CD14-positive monocyte (primary cell): ENCODE measurements at places on chromosomes 16 and 17. TPM values are rescaled to one million over a fixed set of nuclear protein-coding genes. Genes with fewer than 3 reads are reported as not detected.

GRCh38 chr17:31509805-31510177, 118.3 kb downstream of the RAB11FIP4 start:
- H3K27me3 ChIP-seq: no peaks in the 10 kb centered on the region
- peaks cover 27% of the 10 kb centered on the region for H3K4me1 ChIP-seq
- H3K27ac ChIP-seq: no peak overlapping the region
- no peaks in the 10 kb centered on the region for H3K36me3 ChIP-seq
- H3K4me3 ChIP-seq: no peak overlapping the region
- DNase-seq: no peak

RPH3AL gene
- polyA plus RNA-seq: 0.71 TPM

DNA sequence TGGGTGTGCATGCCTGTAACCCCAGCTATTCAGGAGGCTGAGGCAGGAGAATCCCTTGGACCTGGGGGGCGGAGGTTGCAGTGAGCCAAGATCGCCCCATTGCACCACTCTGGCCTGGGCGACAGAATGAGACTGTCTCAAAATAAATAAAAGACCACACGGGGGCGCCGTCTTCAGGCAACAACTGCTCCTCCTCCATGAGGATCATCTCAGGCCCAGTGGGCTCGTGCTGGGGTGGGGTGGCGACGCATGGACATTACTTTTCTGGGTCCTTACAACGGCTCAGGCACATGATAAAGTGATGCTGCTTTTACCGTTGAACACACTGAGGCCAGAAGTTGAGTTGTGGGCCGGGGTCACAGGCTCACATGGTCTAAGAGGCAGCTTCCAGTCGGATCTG, 56.2 kb downstream of the PRMT7 start:
- DNase-seq: no peak
- no peak overlapping the region for H3K4me3 ChIP-seq
- no peaks in the 10 kb centered on the region for H3K27me3 ChIP-seq

- no peak overlapping the region for H3K4me3 ChIP-seq
- H3K4me1 ChIP-seq: peaks cover 73% of the 10 kb centered on the region
- peaks cover 7% of the 10 kb centered on the region for H3K36me3 ChIP-seq
- peak overlapping the region; percentile 97 for H3K27ac ChIP-seq
Observed at GRCh38 chr16:87954826-87955225, 3.6 kb downstream of the BANP start.

- DNase-seq: peak; percentile 12
- no peaks in the 10 kb centered on the region for H3K27me3 ChIP-seq
- H3K4me1 ChIP-seq: peaks cover 23% of the 10 kb centered on the region
- H3K36me3 ChIP-seq: peaks cover 7% of the 10 kb centered on the region
- H3K27ac ChIP-seq: peak overlapping the region; percentile 87
- peak overlapping the region; percentile 57 for H3K4me3 ChIP-seq
Observed at GRCh38 chr17:59105852-59106462, 723 bp downstream of the TRIM37 start.

FOXF1 gene
- polyA plus RNA-seq: not detected

DNA sequence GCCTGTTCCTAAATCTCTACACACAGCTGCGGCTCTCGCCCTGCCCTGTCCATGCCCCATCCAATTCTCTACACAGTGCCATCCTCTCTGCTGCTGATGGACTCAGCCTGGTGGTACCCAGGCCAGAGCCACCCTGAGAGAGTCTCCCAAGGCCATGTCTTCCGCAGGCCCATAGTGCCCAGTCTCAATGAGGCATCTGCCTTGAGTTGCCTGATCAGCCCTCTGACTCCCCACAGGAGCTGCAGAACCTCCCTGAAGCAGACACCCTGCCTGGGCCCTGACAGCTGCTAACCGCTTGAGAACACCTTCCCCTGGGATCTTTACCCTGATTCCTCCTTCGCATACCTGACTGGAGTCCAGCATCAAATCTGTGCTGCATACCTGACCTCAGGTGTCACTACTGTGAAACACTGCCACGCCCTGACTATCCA, 13.3 kb downstream of the TSPOAP1 start:
- H3K4me1 ChIP-seq: no peaks in the 10 kb centered on the region
- no peak for DNase-seq
- no peaks in the 10 kb centered on the region for H3K27me3 ChIP-seq
- no peak overlapping the region for H3K4me3 ChIP-seq
- no peaks in the 10 kb centered on the region for H3K36me3 ChIP-seq

TOP3A gene
- polyA plus RNA-seq: 19.3 and 25.6 TPM in 2 replicates
